ENCODE measurements at places on chromosomes 7 and 10.

DNA sequence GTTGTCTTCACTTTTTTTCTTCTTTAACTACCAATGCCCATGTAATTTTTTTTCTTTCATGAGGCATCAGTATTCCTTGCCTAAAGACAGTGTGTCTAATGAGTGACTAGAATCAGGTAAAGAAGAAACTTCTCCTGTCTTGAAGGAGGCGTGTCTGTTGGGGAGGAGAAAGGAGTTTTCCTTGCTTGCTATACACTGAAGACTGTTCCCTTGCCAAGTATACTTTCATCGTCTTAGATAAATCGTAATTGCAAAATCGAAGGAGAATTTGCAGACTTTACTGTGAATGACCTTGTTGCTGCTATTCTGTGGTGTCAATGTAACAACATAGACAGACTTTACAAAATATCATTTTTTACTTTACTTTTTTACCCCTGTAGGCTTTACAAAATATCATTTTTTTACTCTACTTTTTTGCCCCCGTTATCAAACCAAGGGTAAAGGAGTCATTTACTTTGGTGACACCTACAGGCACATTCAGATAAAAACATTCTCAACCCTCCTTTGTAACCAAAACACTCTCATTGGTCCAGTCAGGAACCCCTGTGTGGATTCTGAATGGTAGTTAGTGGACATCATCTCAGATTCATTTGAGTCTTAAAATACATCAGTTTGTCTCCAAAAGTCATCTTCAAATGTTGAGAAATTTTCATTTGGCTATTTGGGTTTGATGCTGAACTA, 232.4 kb downstream of the AHR start:
- DNase-seq = no peak

DNA sequence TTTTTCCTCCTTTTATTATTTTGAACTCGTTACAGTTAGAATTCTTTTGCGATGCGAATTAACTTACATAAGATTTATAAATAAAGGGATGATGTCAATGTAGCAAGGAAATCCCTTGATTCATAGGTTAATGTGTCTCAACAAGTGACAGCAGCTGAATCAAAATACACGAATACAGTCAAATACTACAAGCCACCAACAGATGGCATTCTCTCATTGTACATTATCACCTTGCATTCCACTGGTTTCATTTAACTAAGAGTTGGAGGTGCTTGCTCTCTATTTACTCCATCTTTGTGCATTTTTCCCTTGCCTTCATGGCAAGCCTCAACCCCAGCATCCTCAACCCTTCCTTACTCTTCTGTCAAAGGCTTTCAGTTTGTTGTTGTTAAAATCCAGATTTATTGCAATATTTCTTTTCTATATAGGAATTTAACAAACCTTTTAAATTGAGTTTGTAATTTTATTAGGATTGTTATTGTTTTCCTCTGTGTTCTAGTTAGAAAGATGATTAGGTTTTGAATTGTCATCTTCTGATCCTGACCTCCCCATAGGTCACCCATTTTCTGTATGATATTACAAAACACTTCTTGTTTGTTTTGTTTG, 78.3 kb downstream of the SLC25A40 start:
- no peak for DNase-seq

DNA sequence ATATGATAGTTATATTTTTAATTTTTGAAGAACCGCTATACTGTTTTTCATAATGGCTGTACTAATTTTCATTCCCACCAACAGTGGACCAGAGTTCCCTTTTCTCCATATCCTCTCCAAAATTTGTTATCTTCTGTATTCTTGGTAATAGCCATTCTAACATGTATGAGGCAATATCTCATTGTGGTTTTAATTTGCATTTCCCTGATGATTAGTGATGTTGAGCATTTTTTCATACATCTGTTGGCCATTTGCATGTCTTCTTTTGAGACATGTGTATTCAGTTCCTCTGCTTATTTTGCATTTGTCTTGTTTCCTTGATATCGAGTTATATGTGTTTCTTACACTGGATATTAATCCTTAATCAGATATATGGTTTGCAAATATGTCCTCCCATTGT, 770.8 kb upstream of the MBL2 start:
- DNase-seq = no peak

DNA sequence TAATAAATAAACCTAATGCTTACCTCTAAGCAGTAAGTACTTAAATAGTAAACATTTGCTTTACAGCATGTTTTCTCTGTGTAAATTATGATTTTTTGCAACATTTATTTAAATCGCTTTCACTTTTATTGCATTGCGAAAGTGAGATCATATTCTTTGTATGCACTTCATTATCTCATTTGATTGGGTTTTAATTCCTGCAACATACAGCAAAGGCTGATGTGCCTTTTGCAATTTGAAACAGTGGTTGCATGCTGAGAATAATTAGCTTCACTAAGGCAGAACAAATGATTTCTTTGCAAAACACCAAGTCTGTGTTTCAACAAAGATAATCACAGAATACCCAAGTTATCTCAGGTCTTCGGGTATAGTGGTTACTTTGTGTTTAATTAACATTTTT, 16.3 kb upstream of the THSD7A start:
- DNase-seq = no peak

GRCh38 chr10:99682752-99683151, 23.4 kb downstream of the ENTPD7 start:
- no peak for DNase-seq

- no peak for DNase-seq
Observed at GRCh38 chr10:124083740-124084397, 9.5 kb downstream of the CHST15 start.

- DNase-seq = no peak
Observed at GRCh38 chr10:131391936-131392335, 80.4 kb upstream of the TCERG1L start.

All from suprapubic skin (tissue), 4 donors.